Hematopoietic multipotent progenitor cell treated with erythropoietin and hydrocortisone succinate and interleukin-3 and kit ligand, for 15 days (in vitro differentiated cells): ENCODE measurements at places on chromosomes 11 and 22.

GRCh38 chr11:14107050-14107430 is 144.5 kb downstream of the SPON1 start:
- DNase-seq: no peak

DNA sequence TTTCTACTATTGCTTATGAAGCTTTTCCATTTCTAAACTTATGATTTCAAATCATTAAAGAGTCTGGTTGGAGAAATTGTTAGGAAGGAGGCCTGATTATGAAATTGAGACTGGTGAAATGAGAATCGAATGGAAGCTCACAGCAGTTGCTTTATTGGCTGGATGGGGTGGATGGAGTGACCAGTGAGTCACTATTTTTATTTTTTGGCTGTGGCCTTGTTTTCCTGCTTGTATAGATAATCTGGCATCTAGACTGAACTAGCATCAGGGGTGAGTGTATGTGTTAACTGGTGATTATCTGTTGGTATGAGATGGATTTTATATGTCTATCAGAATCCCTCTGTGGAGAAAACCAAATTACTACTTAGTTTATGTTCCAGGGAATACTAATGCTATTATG is 36.2 kb downstream of the UVRAG start:
- DNase-seq: no peak

DNA sequence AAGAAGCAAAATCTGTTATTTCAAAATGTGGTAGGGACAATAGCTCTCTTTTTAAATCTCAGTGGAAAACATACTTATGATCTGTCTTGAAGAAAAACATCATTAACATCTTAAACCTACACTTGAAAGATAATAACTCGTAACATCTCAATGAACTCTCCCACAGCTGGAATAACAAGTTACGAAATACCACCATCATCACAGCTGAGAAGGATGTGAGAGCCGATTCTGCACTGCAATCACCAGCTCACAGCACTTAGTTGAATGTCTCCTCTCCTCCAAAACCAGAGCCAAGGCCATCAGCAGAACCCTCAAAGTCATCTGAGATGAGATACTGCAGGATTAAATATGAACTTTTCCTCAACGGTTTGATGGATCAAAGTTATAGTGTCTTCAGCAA is 124.3 kb downstream of the ARHGAP20 start:
- DNase-seq: no peak

- no peak for DNase-seq
These were observed 563.9 kb upstream of the B3GAT1 start for GRCh38 chr11:134975866-134976376.

DNA sequence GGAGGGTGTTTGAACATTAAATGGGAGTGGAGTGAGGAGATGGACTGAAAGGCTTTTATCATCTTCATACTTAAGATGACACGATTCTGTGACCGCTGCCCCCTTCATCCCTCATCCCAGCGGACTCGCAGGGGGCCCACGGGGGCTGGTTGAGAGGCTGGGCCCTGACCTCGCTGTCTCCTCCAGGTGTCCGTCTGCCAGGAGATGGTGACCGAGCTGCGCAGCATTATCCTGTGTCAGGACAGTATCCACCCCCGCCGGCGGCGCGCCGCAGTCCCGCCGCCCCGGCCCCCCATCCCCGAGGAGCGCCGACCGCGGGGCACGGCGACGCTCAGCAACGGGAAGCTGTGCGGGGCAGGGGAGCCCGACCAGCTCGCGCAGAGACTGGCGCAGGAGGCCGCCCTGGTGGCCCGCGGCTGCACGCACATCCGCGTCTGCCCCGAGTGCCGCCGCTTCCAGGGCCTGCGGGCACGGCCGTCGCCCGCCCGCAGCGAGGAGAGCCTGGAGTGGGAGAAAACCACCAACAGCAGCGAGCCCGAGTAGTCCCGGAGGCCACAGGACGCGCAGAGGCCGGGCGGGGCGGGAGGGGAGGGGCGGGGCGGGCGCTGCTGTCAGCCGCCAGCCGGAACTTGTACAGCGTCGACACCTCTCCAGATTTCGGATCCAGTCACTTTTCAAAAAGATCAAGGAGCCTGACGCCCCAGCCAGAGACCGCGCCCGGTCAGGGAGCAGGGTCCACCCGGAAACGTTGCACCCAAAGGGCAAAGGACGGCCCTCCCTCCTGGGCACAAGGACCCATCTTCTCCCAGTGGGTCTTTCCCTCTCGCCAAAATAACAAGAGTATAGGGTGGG is 38.0 kb upstream of the TBCEL start:
- DNase-seq: no peak

- no peak for DNase-seq
These were observed 344 bp downstream of the IFT27 start for GRCh38 chr22:36775586-36775963.

DNA sequence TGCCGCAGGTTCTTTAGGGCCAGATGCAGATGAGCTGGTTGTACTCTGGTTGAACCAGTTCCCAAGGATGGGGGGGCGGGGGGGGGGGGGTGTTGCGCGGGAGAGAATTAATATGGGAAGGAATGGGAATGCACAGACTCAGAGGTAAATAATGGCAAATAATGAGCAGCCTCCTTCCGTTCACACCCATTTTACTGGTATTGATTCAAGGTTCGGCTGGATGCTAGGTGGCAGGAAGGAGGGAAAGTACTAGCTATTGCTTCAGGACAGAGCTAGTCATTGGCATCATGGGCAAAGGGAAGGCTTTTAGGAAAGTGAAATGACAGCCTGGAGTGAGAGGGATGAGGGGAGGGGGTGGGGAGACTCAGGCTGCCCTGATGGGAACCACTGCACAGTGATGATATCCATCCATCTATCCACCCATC is at the start of gene VSTM5:
Gene VSTM5 (minus strand): TSS at position 25 of the 425 bp plus-strand sequence. CDS start 116 bp downstream, outside the sequence.
- DNase-seq: no peak

GRCh38 chr11:8941341-8942103 is 1.3 kb downstream of the ASCL3 start:
- DNase-seq: no peak

DNA sequence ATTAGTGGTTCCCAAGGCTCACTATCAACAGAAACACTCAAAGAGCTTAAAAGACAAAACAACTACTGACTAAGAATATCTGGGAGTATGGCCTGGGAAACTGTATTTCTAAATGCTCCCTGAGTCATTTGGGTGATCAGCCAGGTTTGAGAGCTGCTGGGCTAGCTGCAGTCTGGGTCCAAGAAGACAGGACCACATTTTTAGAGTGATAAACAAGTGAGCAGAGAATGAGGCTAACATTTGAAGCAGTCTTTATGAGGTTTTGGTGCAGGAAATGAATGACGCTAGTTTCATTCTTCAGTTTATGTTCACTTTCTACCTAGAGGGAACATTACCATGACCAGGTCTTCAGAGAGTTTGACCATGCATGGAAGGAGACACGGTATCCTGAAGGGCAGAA is 97.7 kb downstream of the TEAD1 start:
- DNase-seq: no peak

GRCh38 chr11:74255741-74256375 is 55.6 kb downstream of the P4HA3 start:
- peak; percentile 81 for DNase-seq

DNA sequence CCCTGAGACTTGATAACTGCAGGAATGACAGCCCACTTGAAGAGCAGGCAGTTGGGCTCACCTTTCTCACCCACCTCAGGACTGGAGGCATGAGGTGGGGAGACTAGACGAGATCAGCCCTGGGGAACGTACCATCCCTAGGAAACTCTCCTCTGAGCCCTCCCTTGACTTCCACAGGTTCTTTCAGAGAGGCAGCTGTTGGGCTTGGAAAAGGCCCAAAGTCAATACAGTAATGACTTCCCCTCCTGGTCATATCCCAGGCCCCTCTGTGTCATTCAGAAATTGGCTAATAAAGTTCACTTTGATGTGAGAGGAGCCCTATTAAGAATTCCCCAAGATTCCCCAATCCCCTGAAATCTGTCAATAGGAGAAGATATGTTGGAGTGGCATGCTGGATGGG is 5.8 kb upstream of the NECTIN1 start:
- no peak for DNase-seq

- no peak for DNase-seq
These were observed 7.7 kb upstream of the CCDC188 start for GRCh38 chr22:20158391-20159036.

DNA sequence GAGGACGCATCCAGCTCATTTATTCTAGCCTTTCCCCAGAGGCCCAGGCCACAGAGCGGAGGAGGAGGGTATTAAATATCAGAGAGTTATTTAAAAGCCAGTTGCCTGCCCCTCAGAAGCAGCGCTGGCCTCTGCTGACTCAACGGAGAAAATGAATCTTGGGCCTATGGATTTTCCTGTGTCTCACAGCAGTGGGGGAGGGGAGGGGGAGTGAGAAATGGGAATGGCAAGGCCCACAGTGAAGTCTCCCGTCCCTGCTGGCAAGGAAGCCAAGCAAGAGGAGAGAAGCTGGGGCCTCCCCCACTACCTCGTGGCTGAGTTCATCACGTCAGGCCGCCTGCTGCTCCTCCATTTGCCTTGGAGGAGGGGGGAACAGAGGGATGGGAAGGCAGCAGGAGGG is 4.5 kb upstream of the TPBGL start:
- DNase-seq: no peak

- DNase-seq: peak; percentile 50
These were observed 43.4 kb upstream of the SC5D start for GRCh38 chr11:121249039-121249663.

GRCh38 chr11:37142591-37142990 is 544.6 kb upstream of the RAG2 start:
- DNase-seq: no peak

DNA sequence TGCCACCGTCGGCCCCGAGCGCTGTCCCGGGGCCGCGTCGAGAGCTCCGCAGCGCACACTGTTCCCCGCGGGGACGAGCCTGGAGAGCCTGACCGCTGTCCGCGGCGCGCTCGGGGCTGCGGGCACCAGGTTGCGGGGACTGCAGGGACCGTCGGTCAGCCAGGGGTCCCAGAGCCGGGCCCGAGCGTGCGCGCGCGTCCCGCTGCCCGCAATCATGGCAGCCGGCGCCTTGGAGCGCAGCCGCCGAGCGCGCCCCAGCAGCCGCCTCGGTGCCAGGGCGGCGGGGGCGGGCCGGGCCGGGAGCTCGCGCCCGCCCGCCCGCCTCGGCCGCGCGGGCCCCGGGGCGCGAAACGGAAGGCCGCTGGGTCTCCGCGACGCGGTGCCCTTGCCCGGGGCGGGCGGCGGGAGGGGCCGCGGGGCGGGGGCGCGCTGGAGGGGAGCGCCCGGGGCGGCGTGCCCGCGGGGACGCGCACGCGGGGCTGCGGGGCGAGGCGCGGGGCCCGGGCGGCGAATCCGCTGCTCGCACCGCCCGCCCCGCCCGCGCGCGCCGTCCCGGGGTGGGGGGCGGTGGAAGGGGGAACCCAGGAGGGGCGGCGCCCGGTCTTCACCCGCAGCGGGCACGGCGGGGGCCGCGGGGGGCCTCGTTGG is 79.4 kb upstream of the PPARA start:
- DNase-seq: peak; percentile 72

GRCh38 chr11:122265981-122266380 is 150.0 kb upstream of the BLID start:
- no peak for DNase-seq

GRCh38 chr11:74319139-74319816 is 7.8 kb upstream of the P4HA3 start:
- DNase-seq: no peak

DNA sequence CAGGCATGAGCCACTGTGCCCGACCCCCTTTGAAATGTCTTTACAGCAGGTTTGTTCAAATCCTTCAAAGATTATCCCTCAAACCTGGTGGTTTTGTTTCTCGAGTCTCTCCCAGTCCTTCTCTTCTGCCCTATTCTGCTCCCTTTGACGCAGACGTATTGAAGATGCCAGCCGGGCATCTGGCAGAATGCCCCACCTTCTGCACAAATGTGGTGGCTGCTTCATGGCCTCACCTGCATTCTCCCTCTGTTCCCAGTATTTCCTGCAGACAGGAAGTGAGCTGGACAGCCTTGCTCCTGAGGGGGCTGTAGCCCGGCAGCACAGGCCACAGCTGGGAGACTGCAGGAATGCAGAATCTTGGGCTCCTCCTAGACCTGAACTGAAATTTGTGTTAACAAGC is 4.8 kb upstream of the NAP1L4 start:
- DNase-seq: no peak

DNA sequence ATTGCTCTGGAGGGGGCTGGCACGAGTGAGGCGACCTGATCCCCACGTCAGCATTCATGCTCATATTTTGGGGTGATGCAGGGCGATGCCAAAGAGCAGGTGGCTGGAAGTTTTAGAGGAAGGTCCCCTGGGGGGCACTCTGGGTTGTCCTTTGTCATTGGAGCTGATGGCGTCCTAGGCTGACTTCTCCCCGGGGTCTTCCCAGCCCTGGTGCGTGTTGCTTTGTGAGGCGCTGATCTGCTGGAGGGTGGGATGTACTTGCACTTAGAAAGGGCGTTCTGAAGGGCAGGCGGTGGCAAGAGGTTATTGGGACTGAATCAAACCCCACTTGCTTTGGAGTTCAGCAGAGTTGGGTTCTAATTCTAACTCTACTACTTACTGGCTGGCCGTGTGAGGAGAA is 313.3 kb downstream of the NTM start:
- DNase-seq: no peak
